ENCODE measurements at places on chromosomes 5 and 9. TPM values are rescaled to one million over a fixed set of nuclear protein-coding genes. Genes with fewer than 3 reads are reported as not detected.

The ZNF169 gene
- 2.9 TPM for total RNA-seq

The TMED9 gene
- total RNA-seq = 380 TPM

The MLANA gene
- total RNA-seq = not detected

The CCNO gene
- 1.1 TPM for total RNA-seq

The BARX1 gene
- total RNA-seq = 0.13 TPM

The SUB1 gene
- 74.0 TPM for total RNA-seq

The PCDHB12 gene
- 0.46 TPM for total RNA-seq

The PCDHB9 gene
- total RNA-seq = 0.40 TPM

The SMU1 gene
- 31.2 TPM for total RNA-seq

The C9orf50 gene
- total RNA-seq = 0.26 TPM

The ARL10 gene
- total RNA-seq = 30.0 TPM

The VCAN gene
- 2,405 TPM for total RNA-seq

The FBN2 gene
- 146 TPM for total RNA-seq

The UAP1L1 gene
- 38.3 TPM for total RNA-seq

The NR4A3 gene
- 8.9 TPM for total RNA-seq

The ECSCR gene
- 2.2 TPM for total RNA-seq

The C9 gene
- not detected for total RNA-seq

Measured in smooth muscle cell of the pulmonary artery (primary cell).